ENCODE measurements at places on chromosomes 7 and 10. TPM values are rescaled to one million over a fixed set of nuclear protein-coding genes. Genes with fewer than 3 reads are reported as not detected.
A peak's percentile ranks its signal among the peaks of the same experiment; 100 is the strongest.

DNA sequence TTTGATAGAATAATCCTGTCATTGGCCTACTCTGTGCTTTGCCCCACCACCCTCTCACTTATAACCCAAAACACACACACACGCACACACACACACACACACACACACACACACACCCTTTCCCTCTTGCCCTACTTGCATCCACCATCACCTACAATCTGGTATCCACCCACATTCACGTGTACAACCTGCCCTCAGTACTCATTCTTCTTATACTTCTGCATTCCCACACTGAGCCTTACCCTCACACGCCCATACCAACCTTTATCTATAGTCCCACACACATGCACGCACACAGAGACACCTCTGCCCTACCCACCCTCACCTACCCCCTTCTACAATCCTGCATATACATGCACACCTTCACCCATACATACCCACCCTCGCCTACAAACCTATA, 10.8 kb upstream of the SRI start:
- no peak overlapping the region for H3K27ac ChIP-seq
- no peak overlapping the region for H3K4me3 ChIP-seq
- no peaks in the 10 kb centered on the region for H3K4me1 ChIP-seq
- no peaks in the 10 kb centered on the region for H3K36me3 ChIP-seq

DNA sequence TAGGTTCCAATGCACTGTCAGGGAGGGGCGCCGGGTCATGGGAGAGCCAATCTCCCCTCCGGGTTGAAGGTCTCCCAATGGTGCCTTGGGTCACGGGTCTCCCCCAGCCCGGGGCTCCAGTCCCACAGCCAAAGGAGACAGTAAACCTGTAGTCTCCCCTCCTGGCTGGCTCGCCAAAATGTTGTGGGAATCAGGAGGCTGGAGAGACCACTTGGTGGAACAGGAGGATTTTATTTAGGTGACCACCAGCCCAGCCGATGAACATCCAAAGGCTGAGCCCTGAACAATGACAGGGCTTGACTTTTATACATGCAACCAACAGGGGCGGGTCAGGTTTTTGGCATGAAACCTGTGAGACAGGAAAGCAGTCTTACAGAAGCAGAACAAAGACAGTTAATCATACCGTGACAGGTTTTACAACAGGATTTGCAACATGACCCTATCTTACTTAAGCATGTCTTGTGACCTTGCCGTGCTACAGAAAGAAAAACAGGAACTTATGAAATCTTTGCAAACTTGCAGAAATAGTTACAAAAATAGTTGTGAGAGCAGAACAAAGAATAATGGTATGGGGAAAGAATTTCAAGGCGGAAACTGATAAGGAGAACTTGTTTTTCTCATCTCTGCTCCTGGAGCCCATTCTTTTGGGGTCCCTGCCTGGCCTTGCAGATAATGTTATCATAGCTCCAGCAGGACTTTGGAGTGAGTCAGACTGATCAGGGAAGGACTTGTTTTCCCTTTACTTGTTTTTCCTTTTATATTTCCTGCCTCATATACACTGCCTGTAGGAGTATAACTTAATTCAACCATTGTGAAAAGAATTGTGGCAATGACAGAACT, 7.1 kb downstream of the ERV3-1 start:
- H3K27me3 ChIP-seq: no peaks in the 10 kb centered on the region
- no peak for DNase-seq
- H3K4me3 ChIP-seq: no peak overlapping the region
- peaks cover 12% of the 10 kb centered on the region for H3K36me3 ChIP-seq

DNA sequence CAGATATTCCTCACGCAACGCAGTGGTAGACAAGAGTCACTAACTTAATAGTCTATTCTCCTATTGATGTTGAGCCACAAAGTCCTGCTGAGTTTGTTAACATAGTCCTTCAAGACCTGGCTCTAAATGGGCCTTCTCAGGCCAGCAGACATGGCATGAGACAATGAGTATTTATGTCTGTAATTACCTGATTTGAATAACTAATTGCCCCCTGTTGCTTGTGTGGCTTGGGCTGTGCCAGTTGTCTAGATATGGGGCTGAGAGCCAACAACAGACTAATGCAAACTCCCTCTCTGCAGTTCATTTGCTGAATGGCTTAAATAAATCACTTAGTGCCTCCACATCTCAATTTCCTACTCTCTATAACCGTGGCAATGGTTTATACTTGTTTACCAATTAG, 65.5 kb upstream of the VWC2 start:
- H3K4me1 ChIP-seq: peaks cover 3% of the 10 kb centered on the region
- H3K4me3 ChIP-seq: no peak overlapping the region

DNA sequence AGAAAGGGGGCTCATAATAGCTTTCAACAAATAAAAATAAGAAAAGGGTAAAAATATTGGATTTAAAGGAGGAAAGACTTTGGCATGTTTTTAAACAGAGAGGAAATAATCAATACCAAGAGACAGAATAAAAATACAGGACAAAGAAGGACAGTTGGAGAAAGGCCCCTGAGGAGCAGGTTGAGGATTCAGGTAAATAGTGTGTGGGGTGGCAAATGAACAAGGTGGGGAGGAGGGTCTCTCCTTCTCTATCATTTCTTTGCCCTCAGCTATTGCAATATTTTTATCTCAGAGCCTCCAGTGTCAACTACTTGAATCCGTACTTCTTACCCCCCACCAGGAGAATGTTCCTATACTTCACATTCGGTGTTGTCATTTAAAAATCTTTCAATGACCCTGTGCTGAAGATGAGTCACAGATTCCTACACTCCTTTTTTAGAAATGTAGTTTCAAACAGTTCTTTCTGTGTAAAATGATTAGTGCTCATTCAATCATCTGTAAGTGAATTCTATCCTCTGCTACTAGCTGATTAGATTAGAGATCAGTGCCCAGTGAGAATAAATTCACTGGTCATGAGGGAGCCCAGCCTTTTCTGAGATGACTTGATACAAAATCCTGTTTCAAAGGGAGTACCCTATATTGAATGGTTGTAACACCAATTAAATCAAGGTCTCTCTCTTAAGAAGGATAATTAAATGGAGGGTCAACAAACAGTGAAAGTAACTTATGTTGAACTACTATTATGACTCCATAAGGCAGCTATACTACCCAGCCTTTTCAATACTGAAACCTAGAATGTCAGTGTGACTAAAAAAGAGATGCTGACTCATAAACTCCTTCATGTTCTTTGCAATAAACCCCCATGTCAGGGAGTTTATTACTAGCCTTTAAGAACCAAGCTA, 50.4 kb upstream of the WNT16 start:
- H3K4me3 ChIP-seq: no peak overlapping the region
- H3K27ac ChIP-seq: no peak overlapping the region
- DNase-seq: no peak
- H3K36me3 ChIP-seq: no peaks in the 10 kb centered on the region
- H3K27me3 ChIP-seq: no peaks in the 10 kb centered on the region

GRCh38 chr10:122234416-122234815, 36.7 kb upstream of the BTBD16 start:
- peak; percentile 20 for DNase-seq
- H3K4me1 ChIP-seq: peaks cover 7% of the 10 kb centered on the region
- H3K36me3 ChIP-seq: no peaks in the 10 kb centered on the region

GRCh38 chr7:4681218-4681851, 760 bp upstream of the FOXK1 start:
- H3K36me3 ChIP-seq: no peaks in the 10 kb centered on the region
- H3K27ac ChIP-seq: no peak overlapping the region
- H3K27me3 ChIP-seq: peaks cover 55% of the 10 kb centered on the region
- peaks cover 12% of the 10 kb centered on the region for H3K4me1 ChIP-seq
- DNase-seq: no peak

The ARMC3 gene
- total RNA-seq: 0.46 TPM

The AS3MT gene
- total RNA-seq: 40.3 TPM

The TAS2R4 gene
- 2.2 TPM for total RNA-seq

The RADIL gene
- 5.8 TPM for total RNA-seq

The PRPS1L1 gene
- not detected for total RNA-seq

The MORN4 gene
- 23.8 TPM for total RNA-seq
